ENCODE measurements at places on chromosomes 4 and X.

DNA sequence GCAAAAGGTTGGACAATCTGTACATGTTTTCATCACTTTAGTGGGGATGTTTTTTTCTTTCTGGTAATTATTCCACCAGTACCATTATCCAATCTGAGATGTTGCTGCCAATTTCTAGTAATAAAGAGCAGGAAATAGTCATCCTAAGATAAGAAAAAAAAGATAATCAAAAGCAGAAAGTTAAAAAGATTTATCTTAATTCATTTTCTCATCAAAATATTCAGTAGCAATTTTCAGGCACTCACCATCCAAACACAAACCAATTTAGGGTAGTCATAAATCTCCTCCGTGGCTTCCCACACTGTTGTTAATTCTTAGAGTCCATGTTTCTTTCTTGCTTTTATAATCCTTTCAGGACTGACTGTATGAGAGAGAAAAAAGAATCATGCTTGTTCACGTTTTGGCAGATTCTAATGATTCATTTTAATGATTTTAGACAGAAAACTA is 263.7 kb upstream of the UGT8 start:
- no peak for DNase-seq

DNA sequence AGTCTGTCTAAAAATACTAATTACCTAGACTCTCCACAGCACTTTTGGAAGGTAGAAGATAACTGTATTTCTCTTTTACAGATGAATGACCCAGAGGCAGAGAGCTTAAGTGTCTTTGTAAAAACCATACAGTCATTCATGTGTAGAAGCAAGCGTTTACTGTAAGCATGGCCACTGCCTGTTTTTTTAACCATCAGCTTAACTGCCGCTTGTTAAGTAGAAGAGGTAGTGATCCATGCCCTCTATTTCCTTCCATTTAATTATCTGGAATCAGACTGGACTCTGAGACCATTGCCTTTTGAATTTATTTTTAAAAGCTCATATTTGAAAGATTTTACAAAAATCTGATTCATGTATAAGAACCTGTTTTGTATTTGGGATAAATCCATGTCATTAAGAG is 111.2 kb upstream of the TECRL start:
- DNase-seq, result no peak

DNA sequence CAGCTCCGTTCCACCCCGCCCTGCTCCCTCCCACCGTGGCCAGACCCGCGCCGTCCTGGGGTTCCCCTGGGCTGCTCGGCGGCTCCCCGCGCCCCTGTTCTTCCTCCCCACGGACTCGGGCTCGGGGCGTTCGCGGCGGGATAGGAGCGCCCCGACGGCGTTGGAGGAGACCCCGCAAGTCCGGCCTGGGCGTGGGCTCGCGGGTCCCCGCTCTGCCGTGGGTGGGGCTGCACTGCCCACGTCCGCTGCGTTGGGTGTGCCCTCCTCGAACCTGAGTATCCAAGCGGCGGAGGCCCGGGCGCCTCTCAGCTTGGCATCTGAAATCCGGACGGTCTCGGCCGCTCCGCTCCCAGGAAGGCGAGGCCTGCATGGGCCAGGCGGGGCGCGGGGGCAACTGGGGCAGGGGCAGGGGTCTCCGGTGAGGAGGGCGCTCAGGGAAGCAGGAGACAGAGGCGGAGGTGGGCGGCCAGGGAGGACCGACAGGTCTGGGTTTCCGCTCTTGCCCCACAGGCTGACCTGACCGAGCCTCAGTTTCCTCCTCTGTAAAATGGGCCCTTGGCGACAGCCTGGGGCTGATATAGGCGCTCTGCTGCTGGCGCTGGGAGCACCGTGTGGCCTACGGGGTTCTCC is 12.0 kb upstream of the NAT8L start:
- no peak for DNase-seq

DNA sequence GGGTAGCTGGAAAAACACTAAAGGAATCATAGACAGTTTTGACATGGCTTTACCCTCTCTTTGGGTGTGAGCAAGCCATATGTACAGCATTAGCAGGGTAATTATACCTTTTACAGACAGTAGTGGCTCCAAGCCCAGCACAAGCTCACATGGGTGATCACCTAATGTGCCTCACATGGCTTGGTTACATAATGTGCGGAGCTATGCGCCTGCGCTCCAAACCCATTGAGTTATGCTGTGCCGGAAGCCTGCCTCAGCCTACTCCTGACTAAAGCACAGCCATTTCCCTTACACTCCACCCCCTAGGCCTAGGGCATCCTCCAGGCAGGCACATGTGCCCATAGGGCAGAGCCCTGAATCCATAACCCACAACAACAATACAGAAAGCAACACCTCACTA is 6.5 kb upstream of the TSPAN5 start:
- DNase-seq, result no peak

DNA sequence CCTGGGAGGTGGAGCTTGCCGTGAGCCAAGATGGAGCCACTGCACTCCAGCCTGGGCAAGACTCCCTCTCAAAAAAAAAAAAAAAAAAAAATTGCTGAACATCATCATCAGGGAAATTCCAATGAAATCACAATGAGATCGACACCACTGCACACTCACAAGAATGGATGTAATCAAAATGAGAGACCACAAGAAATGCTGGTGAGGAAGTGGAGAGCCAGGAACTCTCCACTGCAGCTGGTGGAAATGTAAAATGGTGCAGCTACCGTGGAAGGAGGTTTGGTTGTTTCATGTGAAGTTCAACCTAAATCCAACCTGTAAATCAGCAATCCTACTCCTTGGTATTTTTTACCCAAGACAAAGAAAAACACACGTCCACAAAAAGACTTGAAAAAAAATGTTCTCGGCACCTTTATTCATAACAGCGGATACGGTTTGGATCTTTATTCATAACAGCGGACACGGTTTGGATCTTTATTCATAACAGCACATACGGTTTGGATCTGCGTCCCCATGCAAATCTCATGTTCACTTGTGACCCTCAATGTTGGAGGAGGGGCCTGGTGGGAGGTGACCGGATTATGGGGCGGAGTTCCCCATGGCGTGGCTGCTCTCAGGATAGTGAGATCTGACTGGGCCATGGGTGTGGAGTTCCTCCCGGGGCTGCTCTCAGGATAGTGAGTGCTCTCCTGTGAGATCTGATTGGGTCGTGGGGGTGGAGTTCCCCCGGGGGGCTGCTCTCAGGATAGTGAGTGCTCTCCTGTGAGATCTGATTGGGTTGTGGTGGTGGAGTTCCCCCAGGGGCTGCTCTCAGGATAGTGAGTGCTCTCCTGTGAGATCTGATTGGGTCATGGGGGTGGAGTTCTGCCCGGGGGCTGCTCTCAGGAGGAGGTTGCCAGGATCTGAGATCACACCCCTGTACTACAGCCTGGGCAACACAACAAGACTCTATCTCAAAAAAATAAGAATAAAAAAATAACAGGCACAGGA is 7.7 kb downstream of the GAK start:
- no peak for DNase-seq

GRCh38 chr4:83138946-83139345 is 24.4 kb upstream of the PLAC8 start:
- DNase-seq, result no peak

DNA sequence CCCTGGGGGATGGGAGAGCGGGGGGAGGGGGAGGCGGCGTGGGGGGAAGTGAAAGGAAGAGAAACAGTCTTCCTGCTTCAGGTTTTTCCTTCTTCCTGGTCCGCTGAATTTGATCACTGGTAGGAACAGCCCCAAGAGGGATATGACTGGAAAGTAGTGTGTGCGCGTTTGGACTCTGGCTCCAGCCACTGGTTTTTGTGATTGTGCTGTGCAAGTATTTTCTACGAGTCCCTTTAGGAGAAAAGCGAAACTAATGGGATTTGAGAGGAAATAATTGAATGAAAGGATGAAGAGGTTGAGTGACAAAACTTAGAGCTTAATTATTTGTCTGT is 836 bp downstream of the PRRG1 start:
- no peak for DNase-seq

DNA sequence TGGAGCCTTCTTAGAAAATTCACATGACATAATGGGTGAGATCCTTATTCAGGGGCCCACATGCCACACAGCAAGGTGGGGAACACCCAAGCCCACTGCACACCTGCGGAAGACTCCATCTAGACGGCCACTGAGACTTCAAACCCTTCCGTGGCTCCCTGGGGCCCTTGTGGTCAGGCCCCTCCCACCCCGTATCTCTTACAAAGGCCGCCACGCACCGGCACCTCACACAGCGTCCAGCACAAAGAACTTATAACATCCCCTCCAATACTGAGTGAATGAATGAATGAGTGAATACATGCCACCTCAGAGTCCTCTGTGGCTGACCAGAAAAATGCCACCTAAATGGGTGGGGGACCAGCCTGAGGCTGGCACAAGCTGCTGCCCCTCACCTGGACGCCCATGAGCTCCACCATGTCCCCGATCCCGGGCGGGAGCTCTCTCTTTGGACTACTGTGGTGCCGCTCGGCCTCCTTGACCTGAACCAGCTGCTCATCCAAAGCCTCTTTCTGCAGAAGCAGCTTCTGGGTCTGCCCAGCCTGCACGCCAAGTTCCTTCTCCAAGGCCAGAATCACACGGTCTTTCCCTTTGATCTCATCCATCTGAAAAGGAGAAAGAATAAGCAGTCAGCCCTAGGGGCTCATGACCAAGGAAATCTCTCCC is 66.9 kb upstream of the C4orf50 start:
- DNase-seq, result no peak

DNA sequence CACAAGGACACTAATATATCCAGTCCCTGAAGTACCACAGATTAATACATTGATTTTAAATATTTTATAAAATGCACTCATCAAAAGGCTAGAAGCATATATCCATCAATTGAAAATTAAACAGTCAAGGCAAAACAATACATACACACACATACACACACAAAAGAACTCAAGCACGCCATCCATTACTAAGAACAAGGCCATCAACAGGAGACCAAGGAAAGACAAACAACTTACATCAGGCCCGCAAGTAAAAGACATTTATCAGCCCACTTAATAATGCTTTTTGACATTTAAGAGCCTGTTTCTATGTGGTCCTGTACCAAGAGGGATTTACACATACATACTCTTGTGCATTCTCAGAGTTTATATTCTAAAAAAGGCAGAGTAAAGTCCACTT is 50.0 kb upstream of the ZNF827 start:
- DNase-seq, result no peak

DNA sequence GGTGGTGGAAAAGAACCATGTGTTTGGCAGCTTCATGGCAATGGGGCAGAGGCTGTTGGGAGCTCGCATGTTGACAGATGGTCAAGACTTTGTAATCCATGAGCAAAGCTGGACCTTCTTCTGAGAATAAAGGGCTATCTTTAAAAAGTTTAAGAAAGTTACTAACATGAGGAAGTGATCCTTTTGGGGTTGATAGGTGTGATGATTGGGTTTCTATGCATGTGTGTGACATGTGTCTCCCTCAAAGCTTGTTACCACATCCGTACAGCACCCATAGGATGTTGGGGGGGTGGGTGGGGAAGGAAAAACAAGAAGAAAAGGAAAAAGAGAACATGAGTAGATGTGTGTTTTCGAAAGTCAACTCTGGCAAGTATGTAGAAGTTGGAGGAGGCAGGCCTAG is 123.0 kb upstream of the TLR3 start:
- no peak for DNase-seq

DNA sequence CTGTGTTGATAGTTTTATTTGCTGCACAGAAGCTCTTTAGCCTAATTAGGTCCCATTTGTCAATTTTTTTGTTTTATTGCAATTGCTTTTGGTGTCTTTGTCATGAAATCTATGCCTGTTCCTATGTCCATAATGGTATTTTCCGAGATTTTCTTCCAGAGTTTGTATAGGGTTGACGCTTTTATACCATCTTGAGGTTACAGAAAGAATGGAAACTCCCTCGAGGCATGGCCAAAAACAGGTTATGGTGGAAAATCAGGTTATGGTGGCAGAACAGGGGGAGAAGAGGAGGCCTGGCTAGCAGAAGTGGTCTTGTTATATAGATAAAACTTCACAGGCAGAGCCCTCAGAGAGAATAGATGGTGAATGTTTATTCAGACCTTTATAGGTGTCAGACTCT is 21.6 kb downstream of the OPHN1 start:
- no peak for DNase-seq

Data from stimulated activated CD8-positive, alpha-beta memory T cell treated with anti-CD3 and anti-CD28 coated beads, Interleukin-2, amount 100 ng/mL, for 1 hour (primary cell).